GM20000 (cell line): ENCODE measurements at places on chromosomes 3 and 15.

- DNase-seq = no peak
Observed at GRCh38 chr15:35319354-35319753, 226.6 kb downstream of the DPH6 start.

DNA sequence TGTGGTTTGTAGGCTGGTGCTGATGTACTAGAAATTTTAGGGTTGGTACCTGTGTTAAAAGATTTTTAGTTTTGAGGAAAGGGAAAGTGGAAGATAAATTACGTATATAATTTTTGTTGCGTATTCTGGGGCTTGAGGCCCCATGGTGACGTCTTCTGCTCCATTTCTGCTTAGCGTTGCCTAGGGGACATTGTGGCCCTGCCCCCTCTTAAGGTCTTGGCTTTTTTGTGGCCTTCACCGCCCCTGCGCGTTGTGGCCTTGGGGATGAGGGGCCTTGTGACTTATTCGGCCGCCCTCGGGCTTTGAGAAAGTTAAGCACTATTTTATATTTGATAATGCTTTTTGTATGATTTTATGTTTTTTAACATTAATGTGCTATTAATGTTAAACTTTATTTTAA lies 182.0 kb downstream of the KLF13 start:
- DNase-seq = no peak

GRCh38 chr3:1773679-1774078 lies 325.0 kb upstream of the CNTN4 start:
- DNase-seq = no peak

GRCh38 chr15:65044724-65045481 lies at the start of gene SLC51B:
Gene SLC51B (plus strand): TSS chr15:65045387. CDS start chr15:65050005, 4,618 bp downstream.
- DNase-seq = no peak

GRCh38 chr15:43881245-43881644 lies 54.4 kb downstream of the WDR76 start:
- no peak for DNase-seq

GRCh38 chr15:42401544-42402454 lies 42.5 kb downstream of the CAPN3 start:
- DNase-seq = no peak

DNA sequence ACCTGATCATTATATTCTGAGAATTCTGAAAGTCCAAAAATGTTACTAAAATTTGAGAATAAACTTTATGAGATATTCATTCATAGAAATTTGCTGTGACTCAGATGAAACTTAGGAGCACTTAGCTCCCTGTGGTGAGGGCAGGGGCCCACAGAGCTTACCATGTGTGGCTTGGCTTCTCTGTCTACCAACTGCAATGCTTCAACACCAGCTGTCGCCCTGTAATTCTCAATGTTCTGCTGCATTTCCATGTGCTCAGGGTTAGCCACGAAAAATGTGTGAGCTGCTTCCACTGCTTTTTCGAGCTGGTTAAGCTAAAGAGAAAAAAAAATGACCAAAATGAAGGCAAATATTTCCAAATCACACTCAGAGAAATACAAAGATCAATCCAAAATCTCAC lies 125.6 kb downstream of the P3H2 start:
- DNase-seq = no peak

- peak; percentile 53 for DNase-seq
Observed at GRCh38 chr15:63601704-63602185, 4.6 kb downstream of the FBXL22 start.

- no peak for DNase-seq
Observed at GRCh38 chr3:193016437-193016901, 98.8 kb upstream of the MB21D2 start.

- DNase-seq = no peak
Observed at GRCh38 chr3:150370999-150371398, 37.1 kb upstream of the TSC22D2 start.

DNA sequence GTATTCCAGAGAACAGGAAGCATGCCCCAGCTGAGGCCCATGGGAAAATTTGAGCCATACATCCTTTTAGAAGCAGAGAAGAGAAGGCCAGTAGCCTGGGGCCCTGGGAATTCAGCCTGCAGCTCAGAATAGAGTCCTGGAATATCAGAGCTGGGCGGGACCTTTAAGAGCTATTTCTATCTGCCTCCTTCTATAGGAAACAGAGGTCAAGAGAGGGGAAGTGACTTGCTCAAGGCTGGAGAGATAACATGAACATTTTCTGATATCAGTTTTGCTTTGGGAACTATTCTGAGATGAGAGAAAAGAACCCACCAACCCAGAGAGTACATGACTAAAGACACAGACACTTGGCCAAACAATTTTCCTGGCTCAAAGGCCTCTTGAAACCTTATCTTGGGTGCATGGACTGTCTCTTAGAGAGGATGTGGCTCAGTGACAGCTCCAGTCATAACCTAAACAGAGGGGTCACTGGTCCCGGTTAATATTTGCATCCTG lies 26.0 kb downstream of the MASP1 start:
- no peak for DNase-seq

- no peak for DNase-seq
Observed at GRCh38 chr3:116030131-116030850, 407.0 kb downstream of the GAP43 start.

- no peak for DNase-seq
Observed at GRCh38 chr15:44736181-44736765, at the start of gene TRIM69. Gene TRIM69 (plus strand): TSS chr15:44736528. CDS start chr15:44736705, 177 bp downstream.

GRCh38 chr3:52458031-52458760 lies 2.8 kb downstream of the NISCH start:
- no peak for DNase-seq

GRCh38 chr3:108661699-108662098 lies 72.2 kb downstream of the DZIP3 start:
- DNase-seq = no peak

GRCh38 chr3:3160826-3161225 lies 18.7 kb downstream of the CRBN start:
- DNase-seq = no peak

GRCh38 chr3:10757021-10757820 lies 58.8 kb upstream of the SLC6A11 start:
- no peak for DNase-seq

- DNase-seq = no peak
Observed at GRCh38 chr3:174397848-174398247, 461.3 kb upstream of the NAALADL2 start.

GRCh38 chr15:100932676-100933348 lies 13.7 kb downstream of the LRRK1 start:
- no peak for DNase-seq

GRCh38 chr15:25903024-25903581 lies 40.0 kb upstream of the ATP10A start:
- DNase-seq = no peak

DNA sequence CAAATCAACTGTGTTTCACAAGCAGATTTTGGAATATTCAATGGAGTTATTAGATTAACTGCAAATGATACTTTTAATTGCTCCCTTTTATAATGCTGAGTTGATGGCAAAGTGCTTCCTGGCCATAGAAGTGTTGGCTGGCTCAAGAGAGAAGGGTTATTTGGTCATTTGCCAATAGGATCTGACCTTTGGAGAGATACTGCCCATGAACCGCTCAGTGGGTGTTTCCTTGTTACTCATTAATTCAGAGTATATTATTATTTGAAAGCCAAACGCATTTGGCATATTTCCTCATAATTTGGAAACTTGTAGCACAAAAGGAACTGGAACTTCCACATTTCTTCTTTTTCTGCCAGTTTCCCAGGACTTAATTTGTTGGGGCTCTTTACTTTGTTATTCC lies 234.7 kb downstream of the CDIN1 start:
- DNase-seq = no peak

- no peak for DNase-seq
Observed at GRCh38 chr3:149197669-149198068, 24.0 kb downstream of the CP start.

DNA sequence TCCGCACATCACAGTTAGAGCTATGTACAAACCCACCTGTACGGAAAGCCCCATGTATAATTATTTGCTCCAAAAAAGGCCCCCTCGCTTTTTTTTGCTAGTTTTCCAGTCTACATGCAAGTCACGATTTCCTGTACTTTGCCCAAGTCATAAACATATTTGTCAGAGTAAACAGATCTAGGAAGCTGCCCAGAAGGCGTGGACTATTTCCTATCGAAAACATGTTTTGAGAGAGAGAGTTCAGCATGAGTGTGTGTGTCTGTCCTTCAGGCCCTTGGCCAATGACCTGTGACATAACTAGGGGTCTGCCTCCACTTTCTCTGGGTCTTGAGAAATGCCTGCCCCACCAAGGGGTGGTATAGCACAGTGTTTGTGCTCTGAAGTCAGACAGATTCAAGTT lies 72.7 kb upstream of the HACD2 start:
- DNase-seq = no peak

GRCh38 chr3:59774000-59774399 lies 724.2 kb upstream of the CFAP20DC start:
- DNase-seq = no peak

DNA sequence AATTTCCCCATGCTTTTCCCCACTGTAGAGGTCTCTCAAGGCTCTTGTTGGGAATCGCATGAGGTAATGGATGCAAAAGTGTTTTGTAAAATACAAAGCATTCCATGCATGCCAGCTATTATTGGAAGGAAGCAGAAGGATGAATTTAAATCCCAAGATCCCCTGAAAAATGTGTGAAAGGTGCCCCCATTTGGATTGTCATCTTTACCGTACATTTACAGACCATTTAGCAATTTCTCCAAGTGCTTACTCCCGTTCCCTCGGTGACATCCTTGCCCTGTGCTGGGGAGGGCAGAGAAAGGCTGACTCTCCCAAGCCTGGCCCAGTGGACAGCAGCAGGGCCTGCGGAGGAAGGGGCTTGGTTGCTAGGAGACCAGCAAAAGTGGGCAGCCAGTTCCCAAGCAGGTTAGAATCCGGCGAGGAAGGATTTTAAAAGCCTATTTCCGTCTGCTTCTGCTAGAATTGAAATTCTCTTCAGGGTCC lies 31.1 kb upstream of the NEO1 start:
- no peak for DNase-seq

DNA sequence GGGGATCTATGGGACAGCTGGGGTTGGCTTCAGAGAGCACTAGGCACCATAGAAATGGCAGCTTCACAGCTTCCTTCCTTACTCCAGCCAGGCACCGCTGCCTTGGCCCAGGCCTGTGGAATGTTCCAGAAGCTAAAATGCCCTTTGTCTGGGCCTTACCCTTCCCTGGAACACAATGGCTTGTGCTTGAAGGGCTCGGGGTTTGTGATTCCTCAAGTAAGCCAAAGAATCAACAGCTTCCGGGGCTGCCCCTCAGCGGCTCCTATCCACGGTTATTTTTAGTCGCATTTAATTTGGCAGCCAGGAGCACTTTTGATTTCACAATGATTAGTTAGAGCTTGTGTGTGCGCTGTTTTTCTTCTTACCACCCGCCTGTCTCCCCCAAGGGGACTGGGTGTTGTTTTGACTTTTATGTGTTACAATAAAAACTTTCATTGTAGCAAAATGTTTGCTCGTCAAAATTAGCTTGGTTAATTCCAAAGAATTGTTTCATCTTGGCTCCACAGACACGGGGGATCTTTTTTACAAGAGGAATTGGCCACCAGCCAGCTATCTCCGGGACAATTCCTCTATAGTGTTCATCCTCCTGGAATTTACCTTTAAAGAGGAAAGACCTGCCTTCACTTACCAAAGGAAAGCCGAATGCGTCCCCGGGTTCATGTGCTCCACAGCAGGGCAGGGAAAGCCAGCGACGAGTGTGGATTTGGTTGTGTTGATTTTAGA lies 73.8 kb downstream of the TLE3 start:
- no peak for DNase-seq

- DNase-seq = no peak
Observed at GRCh38 chr15:90291679-90292356, 26.3 kb downstream of the NGRN start.

- DNase-seq = no peak
Observed at GRCh38 chr3:37892927-37893600, 31.4 kb downstream of the CTDSPL start.

DNA sequence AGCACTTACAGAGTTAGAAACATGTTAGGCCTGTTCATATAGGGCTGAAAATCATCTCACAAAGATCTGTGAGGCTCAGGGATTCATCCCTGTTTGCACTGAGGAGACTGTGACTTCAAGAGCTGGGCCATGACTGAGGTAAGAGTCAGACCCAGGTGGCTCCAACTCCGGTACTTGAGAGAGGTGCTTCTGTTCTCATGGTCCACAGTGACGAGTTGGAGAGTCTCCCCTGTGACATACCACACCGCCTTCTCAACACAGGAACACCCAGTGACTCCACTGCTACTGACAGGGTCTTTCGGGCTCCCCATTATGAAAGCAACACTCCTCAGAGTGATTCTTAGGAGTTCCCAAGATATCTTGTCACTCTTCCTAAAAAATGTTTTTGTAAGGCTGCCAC lies 27.4 kb downstream of the FSTL1 start:
- no peak for DNase-seq

GRCh38 chr3:38088126-38089078 lies 48.5 kb downstream of the ACAA1 start:
- no peak for DNase-seq

DNA sequence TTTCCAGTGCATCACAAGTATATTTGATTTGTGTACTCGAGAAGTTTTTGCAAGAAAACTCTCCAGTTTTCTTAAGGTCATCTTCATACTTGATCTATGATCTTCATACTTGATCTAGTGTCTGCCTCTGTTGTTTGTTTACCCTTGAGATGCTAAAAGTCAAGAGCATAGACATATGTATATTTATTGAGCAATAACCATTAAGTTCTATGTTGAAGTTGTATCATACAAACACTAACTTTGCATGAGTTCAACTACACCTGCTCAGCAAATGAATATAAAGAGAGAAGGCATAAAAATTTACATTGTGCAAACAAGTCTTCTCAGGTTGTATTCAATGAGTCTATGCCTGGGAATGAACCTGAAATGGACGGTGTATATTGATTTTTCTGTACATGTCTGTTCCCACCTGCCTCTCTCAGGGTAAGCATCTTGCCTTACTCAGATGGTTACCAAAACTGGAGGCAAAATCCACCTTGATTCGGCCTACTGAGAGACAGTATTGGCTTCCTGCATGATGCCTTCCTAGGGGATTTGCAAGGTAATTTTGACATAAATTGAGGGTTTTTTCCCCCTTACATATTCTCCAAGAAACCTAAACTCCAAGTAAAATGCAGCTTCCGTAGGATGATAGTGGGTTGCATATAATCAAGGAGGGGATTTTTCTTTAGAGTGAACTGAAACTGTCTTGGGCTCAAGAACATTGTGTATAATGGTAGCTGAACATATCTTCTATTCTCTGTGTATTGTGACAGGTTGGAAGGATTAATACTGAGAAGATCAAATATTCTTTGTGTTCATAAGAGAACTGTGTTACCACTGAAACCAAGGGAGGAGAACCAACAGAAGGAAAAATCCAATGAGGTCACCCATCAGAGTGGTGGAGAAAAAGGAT lies 110.4 kb downstream of the FILIP1L start:
- DNase-seq = no peak

- DNase-seq = no peak
Observed at GRCh38 chr3:136712941-136713340, 39.2 kb downstream of the STAG1 start.
